ENCODE measurements at places on chromosomes 3 and 15.

GRCh38 chr3:23916886-23917678, at the start of the genes NKIRAS1 and RPL15:
Gene NKIRAS1 (minus strand): TSS chr3:23916990. CDS start chr3:23910904, 6,086 bp downstream.
Gene RPL15 (plus strand): TSS chr3:23917132. CDS start chr3:23917860, 728 bp downstream.
- DNase-seq, result peak; percentile 89

GRCh38 chr15:73382115-73382514, 13.4 kb upstream of the HCN4 start:
- no peak for DNase-seq

- DNase-seq, result no peak
Observed at GRCh38 chr3:51888463-51889105, 13.2 kb upstream of the IQCF5 start.

- no peak for DNase-seq
Observed at GRCh38 chr3:156862338-156862737, 36.2 kb downstream of the LEKR1 start.

- no peak for DNase-seq
Observed at GRCh38 chr15:81092559-81092902, 41.5 kb upstream of the CFAP161 start.

DNA sequence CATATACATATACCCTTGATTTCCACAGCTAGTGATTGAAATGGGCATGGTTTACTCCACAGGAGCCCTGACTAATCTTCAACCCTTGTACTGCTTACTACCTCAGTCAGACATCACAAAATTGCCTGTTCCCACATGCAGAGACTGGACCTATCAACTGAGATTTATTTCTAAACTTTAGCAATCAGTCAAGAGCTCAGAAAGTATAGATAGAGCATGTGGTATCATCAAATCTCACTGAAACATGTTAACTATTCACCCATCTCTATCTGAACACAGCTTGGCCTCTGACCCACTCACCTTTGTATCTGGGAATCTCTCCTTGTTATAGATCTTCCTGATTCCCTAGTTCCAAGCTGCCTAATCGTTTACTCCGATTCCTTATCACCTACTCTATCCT, 14.6 kb downstream of the ADAM10 start:
- no peak for DNase-seq

DNA sequence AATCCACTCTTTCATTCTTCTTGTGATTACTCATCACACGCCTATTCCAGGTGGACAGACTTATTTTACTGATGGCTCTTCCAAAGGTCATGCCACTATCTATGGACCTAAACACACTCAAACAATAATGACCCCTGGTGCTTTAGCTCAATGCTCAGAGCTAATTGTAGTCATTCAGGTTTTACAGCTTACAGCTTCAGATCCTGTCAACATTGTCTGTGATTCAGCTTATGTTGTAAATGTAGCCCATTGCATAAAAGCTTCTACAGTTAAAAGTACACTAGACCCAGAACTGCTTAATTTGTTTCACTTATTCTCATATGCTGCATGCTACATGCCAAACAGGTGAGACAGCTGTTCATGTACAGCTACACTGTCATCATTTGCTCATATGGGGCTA, 49.2 kb downstream of the LSM3 start:
- no peak for DNase-seq

DNA sequence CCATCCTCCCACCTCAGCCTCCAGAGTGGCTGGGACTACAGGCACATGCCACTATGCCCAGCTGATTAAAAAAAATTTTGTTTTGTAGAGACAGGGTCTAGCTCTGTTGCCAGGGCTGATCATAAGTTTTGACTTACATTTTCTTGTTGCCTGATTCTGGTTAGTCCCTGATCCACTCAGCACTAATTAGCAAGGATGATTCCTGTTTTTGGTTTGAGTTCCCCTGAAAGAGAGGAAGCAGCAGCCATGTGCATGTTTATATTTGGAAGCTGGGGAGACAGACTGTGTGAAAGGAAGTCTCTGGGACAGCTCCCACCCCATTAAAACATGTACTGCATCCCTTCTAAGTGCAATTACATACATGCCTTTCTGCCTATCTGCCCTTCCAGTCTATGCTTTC, 3.6 kb upstream of the NCK1 start:
- DNase-seq, result no peak

DNA sequence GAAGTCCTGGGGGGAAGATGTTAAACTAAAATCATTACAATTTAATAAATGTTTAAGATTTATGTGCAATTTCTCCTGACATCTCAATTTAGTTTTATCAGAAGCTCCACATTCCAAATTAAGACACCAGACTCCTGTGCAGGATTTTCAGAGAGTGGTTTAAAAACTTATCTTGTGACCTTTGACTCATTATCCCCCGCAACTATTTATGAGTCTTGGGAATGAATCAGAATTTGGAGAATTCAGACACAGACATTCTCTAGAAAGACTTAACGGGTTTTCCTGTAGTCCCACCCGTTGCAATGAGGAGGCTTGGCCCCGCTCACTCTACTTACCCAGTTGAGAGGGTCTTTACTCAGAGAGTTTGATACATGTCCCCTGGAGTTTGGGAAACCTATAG, 7.1 kb downstream of the OR5K2 start:
- no peak for DNase-seq

DNA sequence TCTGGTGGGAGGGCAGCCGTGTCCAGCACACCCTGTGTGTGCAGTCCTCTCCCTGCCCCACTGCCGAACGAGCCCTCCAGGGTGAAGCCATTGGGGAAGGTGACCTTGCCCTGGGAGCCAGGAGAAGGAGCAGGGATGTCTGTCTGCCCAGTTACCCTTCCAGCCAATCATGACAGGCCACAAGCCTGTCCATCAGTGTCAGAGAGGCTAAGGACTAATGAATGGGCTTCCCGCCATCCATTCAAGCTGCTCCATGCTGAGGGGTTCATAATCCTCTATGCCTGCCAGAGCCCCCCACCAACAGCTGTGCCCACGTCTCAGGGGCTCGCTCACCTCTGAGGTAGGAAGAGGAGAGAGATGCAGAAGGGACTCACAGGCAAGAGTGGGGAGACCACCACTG, 15.2 kb downstream of the ALS2CL start:
- DNase-seq, result no peak

DNA sequence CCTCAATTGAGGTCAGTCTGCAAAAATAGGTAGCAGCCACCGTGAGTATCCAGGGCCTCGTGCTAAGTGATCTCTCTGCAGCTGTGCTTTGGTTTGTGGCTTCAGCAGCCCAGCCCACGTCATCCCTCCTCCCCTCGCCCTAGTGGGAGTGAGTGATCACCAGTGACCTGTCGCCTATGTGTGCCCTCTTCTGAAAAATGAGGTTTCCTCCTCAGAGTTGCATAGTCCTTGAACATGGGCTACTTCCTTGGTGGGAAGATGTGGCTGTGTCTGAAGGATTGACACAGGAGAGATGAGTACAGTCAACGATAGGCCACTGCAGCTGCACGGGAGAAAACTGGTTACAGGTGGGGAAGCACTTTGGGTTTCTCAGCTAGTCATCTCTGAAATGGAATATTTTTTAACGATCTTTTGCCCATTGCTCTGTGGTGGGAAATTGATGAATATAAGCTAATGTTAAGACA, 144.8 kb upstream of the BHLHE40 start:
- no peak for DNase-seq

DNA sequence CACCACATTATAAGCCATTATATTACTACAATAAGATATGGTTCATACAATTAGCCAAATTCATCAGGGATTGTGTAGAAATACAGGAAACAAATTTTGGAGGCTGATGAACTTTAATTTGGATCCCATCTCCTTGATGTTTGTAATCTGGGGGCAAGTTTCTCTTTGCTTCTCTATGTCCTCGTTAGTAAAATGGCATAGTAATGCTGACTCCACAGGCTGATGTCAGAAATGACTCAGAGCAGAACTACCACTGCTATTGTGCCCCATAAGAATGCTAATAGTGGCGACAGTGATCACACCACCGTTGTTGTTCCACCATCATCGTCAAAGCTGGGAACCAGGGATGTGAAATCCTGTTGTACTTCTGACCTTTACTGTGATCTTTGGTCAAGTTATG, 722.3 kb upstream of the LMCD1 start:
- no peak for DNase-seq

DNA sequence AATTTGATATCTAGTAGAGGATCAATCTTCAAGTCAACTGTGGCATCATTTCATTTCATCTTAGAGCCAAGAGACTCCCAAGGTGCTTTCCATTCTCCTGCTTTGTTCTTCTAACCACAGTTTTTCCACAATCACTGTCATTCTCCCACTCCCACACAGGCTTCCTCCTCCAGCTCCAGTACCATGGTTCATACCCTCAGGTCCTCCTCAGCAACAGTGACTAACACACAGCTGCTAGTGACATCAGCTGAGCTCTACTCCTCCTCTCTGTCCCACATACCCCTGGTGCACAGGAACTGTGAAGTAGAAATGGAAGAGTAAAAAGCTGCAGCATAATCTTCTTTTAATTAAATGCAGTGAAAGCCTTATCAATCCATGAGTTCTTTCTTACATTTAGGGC, 200.2 kb upstream of the DPH6 start:
- no peak for DNase-seq

GRCh38 chr15:65476903-65477302, 40.6 kb downstream of the DPP8 start:
- no peak for DNase-seq

DNA sequence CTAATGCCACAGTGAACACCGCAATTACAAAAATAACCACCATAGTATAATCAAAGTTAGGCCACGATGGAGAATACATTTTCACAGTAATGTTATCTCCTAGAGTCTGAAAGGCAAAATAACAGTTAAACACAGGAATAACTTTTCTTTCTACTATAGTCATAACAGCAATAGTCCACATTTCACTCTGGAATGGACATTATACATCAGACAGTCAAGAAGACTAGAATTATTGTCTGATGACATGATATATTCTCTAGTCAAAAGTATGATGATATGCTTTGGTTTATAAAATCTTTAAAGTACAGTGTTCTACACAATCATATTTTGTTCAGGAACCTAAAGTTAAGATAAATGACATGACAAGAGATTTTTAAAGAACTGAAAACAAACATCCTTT, 18.0 kb downstream of the SPPL2A start:
- DNase-seq, result no peak

- DNase-seq, result no peak
Observed at GRCh38 chr15:67195305-67195704, 59.2 kb downstream of the AAGAB start.

DNA sequence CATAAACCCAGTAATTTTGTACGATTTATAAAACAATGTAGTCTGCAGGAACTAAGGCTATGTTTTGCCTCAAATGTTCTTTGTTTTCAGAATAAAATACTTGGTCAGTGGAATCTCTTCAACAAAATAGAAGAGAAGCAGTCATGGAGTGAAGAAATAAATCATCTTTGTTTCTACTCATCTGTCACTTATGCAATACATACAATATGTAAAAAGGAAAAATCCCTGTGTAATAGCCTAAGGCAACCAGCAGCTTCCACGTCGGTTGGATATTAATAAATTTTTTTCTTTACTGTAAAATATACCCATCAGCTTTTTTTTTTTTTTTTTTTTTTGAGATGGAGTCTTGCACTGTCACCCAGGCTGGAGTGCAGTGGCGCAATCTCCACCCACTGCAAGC, 5.2 kb upstream of the WDR5B start:
- no peak for DNase-seq

GRCh38 chr3:146092230-146092629, 68.8 kb downstream of the PLOD2 start:
- DNase-seq, result no peak

GRCh38 chr3:6120786-6121185, 740.1 kb upstream of the GRM7 start:
- no peak for DNase-seq
